ENCODE measurements at places on chromosomes 1 and 21.

DNA sequence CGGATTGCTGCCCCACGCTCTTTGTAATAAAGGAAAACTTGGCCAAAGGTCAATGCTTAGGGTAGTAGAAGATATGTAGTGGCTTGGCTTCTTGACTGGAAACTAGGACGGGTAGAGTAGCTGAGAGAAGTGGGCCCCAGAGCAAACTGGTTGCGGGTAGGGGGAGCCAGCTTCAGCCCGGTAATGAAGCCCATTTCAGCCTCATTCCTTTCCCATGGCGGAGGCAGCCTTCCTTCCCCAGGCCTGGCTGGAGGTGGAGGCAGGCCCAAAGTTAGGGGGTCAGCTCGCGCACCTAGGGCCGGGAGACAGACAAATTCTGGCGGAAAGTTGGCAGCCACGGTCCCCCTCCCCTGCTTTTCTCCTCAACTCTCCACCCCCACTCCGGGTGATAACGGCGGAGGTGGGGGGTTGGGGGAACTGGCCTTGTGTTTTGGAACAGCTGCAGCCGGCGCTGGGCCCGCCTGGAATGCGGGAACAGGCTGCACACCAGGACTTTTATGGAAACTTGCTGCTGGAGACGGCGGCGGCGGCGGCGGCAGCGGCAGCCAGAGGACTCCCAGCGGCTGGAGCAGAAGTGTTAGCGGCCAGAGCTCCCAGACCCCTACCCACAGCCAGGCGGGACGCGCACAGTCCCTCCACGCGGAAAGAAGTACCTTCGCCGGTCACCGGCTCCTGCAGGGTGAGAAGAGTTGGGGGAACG lies at the start of gene NEXN:
Gene NEXN, plus strand, starts transcription at position 544 of the 700 bp plus-strand sequence. CDS start 27,483 bp downstream, outside the sequence.
- peak; percentile 91 for DNase-seq

DNA sequence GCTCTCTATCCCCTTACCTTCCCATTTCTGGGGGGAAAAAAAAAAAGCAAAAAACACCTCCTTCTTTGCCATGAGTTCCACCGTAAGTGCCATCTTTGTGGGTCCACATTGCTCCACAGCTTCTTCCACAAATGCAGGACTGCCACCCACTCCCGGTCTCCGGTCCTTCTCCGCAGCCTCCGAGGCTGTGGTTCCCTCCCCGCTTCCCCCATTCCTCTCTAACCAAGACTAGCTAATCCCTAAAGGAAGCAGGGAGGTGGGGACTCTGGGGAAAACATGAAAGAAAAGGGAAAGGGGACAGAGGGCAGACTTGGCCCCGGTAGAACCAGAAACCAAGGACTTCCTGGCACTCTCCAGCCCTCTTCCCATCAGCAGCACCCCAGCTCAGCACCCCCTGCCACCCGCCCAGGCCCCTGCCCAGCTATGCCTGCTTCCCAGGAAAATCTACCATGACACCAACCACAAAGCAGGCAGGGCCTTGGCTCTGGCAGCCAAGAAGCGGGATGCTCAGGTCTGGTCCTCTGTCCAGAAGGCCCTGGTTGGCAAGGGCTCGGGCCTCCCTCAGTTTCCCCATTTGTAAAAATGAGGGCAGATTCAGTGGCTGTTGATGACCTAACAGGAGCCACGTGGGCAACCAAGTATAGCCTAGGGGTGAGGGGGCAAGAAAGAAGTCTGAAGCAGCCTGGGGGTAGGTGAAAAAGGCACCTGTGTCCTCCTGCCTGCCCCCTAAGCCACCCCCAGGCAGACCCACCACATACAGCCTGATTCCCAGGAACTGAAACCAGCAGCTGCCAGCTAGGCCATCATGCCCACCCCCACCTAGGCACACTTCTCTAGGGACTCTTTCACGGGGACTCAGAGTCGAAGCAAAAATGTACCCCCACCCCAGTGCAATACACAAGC lies 2.5 kb downstream of the EPHA2 start:
- DNase-seq = no peak

GRCh38 chr1:64616039-64616438 lies 128.8 kb upstream of the RAVER2 start:
- no peak for DNase-seq

DNA sequence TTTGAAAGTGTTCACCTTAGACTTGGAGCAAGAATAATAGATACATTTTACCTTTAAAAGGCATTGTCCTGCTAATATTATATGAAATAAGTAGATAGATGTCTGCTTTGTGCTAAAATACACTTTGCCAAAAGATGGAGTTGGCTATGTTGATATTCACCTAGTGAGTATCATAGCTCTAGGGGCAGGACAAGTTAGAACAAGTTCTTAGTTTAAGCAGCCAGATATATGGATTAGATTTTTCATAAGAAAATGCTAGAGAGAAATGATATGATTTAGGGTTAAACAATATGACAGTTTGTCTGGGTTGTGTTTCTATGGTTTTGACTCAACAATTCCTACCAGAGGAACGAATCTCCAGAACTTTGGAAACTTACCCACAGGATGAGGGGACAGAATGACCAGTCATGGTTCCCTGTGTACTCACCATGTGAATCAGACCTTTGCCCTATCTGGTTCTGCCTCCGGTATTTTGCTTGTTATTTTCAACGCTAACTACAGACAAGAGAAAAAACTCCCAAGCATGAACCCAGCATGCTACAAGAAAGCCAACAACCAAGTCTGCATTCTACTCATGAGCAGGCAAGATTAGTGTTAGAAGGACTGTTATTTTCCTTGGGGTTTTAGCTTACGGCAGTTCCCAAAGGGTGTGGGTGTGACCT lies 1.7 kb downstream of the F5 start:
- no peak for DNase-seq

- no peak for DNase-seq
Measured at GRCh38 chr1:161185732-161186311, 8.5 kb upstream of the B4GALT3 start.

DNA sequence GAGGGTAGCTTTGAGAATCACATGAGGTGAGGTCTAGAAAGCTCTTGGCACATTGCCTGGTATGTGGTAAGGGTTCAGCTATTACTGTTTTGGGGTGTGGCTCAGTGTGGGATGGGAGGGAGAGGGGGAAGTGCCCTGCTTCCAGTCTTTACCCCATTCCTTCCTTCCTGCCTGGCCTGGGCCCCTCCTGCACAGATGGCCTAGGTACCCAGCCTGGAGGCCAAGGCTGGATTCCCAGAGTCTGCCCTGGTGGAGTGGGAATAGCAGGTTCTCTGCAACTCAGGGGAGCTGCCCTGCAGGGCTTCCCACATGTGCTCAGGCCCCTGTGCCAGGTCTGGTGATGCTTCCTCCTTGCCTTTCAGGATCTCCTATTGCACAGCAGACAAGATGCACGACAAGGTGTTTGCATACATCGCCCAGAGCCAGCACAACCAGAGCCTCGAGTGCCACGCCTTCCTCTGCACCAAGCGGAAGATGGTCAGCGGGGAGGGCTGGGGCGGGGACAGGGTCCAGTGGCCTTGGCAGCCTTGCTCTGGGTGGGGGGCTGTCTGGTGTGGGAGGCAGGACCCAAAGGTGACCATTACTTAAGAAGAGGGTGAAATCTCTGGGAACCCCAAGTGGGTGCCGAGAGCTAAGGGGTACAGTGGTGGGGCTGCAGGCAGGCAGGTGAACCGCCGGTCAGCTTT lies 13.5 kb downstream of the LDLRAP1 start:
- no peak for DNase-seq

DNA sequence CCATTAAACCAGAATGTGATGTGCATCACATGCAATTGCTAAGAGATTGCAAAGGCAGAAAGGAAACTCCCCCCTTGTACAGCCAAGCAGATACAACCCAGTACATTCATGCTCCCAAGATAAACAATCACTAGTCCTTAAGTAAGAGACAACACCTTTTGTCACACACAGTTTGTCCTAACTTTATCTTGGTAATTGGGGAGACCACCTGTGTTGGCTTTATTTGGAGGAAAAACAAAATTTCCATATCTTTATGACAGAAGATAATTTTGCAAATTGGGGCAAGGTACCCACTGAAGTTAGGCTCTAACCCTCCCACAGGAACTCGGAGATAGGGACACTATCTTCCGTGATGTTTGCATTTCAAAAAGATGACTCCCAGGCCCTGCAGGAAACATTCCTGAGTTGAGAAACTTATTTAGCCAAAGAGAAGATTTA lies 175.0 kb upstream of the TNR start:
- no peak for DNase-seq

DNA sequence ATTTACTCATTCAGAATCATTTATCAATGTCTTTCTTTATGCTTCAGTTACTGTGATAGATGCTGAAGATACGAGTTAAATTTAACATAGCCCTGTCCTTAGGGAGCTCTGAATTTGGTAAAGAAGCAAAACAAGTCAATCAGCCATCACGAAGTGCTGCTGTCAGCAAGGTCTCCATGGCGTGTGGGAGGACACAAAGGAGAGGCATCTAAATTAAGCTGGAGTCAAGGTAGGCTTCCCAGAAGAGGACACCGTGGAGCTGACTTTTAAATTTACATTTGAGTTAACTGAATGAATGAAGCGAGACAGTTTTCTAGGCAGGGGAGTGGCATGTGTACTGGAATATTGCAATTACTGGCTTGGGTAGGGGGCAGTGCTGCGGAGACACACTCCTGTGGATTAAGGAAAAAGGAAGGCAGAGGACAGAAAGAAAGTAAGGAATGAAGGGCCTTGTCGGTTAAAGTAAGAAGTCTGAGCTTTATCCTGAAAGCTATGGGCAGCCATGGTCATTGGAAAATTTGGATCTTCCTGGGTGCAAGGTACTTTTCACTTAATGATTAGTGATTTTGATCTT lies 41.3 kb upstream of the C1orf87 start:
- DNase-seq = no peak

DNA sequence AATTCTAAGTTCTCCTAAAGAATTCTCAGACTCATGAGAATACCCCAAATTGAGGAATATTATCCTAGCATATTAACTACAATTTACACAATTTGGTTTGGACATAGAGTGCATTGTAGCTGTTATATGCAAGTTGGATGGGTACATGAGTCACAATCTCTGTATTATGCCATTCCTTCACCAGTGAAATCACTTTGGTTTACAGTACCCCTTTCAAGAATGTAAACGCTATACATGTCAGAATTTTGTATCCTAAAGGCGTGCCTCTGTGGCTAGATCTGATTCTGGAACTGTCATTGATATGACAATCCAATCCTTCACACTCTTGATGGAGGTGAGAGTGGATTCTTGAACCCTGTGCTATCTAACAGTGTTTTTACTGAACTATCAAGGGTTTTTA lies 6.7 kb upstream of the IL10RB start:
- no peak for DNase-seq

- no peak for DNase-seq
Measured at GRCh38 chr1:11352816-11353799, 80.1 kb downstream of the UBIAD1 start.

DNA sequence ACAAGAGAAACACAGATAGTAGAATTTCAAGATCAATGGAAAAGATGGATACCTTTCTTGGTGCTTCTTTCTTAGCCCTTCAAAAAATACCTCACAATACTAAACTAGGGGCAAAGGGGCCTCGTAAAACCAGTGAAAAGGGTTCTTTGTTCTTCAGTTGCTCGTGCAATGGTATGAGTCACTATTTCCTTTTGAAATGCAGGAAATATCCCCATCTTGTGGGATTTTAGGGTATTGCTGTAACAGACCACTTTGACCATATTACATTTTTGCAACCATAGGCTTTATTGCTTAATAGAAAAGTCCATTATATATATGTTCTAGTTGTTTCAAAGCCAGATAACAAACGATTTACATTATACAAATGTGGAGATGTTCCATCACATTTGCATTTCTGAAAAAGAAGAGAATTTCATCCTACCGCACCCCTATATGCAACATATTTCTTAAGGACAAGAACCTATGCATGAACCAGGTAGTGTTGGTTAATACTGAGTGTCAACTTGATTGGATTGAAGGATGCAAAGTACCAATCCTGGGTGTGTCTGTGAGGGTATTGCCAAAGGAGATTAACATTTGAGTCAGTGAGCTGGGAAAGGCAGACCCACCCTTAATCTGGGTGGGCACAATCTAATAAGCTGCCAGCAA lies 88.6 kb upstream of the PKN2 start:
- DNase-seq = no peak

GRCh38 chr1:181508486-181509165 lies 25.3 kb downstream of the CACNA1E start:
- no peak for DNase-seq

GRCh38 chr1:223611936-223612335 lies 53.6 kb downstream of the CAPN8 start:
- no peak for DNase-seq

- DNase-seq = no peak
Measured at GRCh38 chr1:32636914-32637645, 13.3 kb downstream of the ZBTB8OS start.

GRCh38 chr1:173861731-173862145 lies 6.1 kb downstream of the GAS5 start:
- no peak for DNase-seq

DNA sequence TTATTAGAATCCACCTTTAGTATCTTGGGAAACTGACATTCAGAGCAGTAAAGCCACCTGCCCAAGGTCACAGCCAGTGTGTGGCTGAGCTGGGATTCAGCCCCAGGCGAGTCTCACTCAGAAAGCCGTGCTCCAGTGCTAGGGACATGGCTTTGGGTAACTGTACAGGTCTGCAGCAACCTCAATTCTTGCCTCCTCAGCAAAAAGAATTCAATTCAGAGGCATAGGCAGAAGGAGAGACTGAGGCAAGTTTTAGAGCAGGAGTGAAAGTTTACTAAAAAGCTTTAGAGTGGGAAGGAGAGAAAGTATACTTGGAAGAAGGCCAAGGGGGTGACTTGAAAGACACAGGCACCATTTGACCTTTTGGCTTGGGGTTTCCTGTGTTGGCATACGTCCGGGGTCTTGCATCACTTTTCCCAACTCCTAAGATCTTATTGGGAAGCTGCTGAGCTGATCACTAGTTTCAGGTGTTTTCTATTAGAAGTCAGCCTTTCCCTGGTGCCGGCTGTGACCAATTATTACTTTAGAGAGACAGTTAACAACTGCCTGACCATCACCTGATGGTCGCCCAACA lies 529.3 kb downstream of the MATN1 start:
- DNase-seq = no peak

DNA sequence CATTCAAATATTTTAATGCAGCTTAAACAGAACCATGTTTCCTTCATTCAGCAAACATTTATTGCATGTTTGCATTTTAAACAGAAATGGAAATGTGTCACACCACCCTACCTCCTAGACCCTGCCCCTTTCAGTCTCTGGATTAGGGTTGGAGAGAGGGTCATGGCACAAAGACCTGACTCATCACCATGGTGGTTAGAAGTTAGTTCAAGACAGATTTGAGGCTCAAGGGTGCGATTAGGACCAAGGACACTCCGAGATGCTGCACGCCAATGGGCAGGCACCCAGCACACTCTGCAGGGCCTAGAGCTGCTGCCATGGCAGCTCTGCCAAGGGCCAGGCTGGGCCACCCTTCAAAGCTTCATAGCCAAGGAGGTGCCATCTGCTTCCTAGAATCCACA lies 86.9 kb downstream of the NAV1 start:
- DNase-seq = no peak

DNA sequence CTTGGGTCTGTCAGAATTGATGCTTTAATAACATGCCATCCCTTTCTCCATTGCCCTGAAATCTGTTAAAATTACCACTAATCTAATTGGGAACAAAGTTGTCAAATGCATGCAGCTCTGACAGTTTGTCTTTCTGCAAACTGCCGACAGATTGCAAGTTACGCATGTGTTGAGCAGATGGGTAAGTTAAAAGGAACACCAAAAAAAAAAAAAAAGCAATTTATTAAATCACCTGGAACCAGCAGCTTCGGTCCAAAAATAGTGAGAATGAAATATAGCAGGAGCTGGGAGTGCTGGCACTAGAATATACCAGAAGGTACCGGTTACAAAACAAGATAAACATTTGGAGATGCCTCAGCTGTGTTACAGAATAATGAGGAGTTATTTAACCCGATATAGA lies 149.6 kb upstream of the C1orf87 start:
- no peak for DNase-seq

GRCh38 chr1:30360753-30361152 lies 362.6 kb downstream of the MATN1 start:
- DNase-seq = no peak
